ENCODE measurements at places on chromosomes 16 and 17. TPM values are rescaled to one million over a fixed set of nuclear protein-coding genes. Genes with fewer than 3 reads are reported as not detected.

SLC6A2 gene
- not detected for total RNA-seq

AURKB gene
- total RNA-seq: 12.8 TPM

- no peak overlapping the region for H3K4me3 ChIP-seq
- no peaks in the 10 kb centered on the region for H3K4me1 ChIP-seq
- DNase-seq: no peak
These were observed 29.1 kb upstream of the EIF1 start for GRCh38 chr17:41659427-41660212.

DNA sequence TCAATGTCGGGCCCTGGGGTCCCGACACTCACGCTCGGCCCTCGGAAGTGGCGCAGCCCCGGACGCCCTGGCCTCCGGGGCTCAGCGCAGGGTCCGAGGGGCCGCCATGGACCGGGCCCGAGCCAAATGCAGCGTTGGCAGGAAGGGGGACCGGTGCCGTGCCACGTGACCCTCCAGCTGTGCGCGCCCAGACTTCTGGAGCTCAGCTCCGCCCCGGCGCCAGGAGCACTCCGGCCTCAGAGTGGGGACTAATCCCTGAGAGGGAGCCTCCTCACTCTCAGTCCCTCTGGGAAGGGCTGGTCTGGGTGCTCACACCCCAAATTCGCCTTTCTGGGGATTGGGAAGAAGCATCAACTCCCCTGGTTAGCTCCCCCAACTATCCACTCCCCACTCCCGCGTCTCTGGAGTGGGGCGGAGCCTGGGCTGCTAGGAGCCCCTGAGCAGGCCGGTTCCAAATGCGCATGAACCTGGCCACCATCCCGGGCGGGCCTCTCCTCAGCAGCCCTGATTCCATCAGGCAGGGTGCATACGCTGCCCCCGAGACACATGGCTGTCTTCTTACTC is at the start of gene B3GNT9:
Gene B3GNT9 (minus strand): TSS at position 166 of the 564 bp plus-strand sequence. CDS start 513 bp downstream, outside the sequence.
- no peaks in the 10 kb centered on the region for H3K27me3 ChIP-seq
- H3K4me3 ChIP-seq: peak within 1 kb of the TSS; percentile 75
- peak within 1 kb of the TSS; percentile 80 for H3K27ac ChIP-seq

DNA sequence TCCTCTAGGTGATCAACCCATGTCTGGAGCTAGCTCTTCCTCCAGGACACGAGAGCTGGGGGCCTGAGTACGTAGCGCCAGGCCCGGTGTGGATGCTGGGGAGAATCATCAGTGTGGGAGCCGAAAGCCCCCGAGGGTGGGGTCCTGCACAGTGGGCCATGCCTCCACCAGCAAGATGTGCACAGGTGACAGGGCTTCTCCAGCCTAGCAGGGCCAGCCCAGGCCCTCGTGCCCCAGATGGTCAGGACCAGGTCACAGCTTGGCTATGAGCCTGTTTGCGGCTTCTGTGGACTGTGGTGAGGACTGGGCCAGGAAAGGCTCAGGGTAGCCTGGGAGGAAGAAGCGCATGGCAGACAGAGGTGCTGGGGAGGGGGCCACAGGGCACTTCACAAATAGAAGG is 7.8 kb downstream of the MPG start:
- no peaks in the 10 kb centered on the region for H3K27me3 ChIP-seq
- H3K4me3 ChIP-seq: no peak overlapping the region
- no peaks in the 10 kb centered on the region for H3K36me3 ChIP-seq
- DNase-seq: no peak
- H3K27ac ChIP-seq: peak overlapping the region; percentile 59

DNA sequence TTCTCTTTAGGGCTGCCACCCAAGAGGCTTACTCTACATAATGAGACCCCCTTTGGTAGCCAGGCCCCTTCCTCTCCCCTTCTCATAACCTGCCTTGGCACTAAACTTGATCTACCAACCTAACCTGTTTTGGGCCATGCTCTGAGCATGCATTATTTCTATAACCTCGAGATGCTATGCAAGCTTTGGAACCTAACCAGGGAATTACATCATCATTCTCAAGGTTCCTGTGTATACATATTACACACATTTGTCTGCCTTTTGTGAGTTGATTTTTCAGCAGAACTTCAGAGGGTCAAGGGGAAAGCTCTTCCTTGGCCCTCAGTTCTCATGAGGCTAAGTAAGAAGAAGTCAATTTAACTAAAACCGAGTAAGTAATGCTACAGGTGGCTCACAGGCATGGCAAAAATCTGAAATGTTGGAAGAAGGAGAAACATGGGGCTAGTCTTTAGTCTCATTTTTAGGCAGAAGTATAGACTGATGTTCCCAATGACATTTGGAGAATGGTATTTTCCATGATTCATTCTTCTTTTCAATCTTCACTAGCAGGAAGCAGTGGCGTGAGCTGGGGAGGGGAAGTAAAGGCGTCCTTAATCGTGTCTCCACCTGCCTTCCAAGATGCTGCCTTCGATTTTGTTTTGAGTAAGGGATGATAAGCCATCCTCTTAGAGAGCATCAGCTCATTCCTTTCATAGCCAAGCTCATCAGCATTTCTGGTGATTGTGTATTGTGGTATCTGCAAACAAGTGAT is 308.4 kb downstream of the ABCC12 start:
- no peaks in the 10 kb centered on the region for H3K36me3 ChIP-seq
- no peaks in the 10 kb centered on the region for H3K4me1 ChIP-seq
- no peak overlapping the region for H3K27ac ChIP-seq

DNA sequence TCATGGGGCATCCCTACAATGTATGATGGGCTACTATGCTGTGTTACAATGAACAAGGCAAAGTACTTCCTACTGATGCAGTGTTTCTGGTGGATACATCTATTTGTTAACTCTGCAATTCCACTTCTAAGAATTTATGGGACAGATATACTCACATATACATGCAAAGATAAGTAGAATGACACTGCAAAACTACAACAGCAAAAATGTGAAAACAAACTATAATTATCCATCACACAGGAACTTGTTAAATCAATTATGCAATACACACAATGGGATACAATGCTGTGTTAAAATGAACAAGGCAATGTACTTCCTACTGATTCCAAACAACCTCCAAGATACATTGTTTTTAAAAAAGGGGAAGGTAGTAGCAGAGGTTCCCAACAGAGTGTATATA is 3.2 kb downstream of the DDX52 start:
- H3K4me3 ChIP-seq: no peak overlapping the region
- H3K36me3 ChIP-seq: no peaks in the 10 kb centered on the region
- H3K27ac ChIP-seq: no peak overlapping the region

Measured in uterus (tissue), 4 donors.